GM04503 (cell line): ENCODE measurements at places on chromosomes 5 and 9.

DNA sequence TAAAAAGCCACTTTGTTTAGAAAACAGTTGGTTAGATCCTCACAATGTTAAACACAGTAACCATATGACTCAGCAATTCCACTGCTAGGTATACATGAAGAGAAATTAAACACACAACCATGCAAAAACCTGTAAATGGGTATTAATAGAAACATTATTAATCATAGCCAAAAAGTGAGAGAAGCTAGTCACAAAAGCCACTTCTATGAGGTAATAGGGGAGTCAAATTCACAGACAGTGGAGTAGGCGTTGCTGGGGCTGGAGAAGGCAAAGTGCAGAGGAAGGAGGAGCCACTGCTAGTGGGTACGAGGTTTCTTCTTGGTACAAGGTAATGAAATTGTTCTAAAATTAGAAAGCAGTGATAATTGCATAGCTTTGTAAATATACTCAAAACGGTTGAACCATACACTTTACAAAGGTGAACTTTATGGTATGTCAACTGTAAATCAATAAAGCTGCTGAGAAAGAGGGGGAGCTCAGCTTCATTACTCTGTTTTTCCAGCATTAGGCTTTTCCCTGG is 364.4 kb downstream of the GADD45G start:
- no peak for DNase-seq

DNA sequence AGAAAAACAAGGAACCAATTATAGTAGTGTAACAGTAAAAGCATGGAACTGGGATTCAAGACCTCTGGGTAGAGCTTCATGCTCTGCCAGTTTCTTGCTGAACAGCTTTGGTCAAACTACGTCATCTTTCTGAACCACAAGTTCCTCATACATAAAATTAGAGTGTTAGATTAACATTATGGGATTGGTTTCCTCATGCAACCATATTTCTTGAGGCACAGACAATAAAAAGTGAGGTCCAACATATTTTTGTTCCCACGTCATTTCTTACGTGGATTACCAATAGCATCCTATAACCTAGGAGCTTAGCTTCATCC is 354.8 kb downstream of the TMEM232 start:
- DNase-seq = no peak

GRCh38 chr9:122030357-122030756 is 62.8 kb downstream of the TTLL11 start:
- no peak for DNase-seq

GRCh38 chr9:135813671-135814290 is 93.6 kb downstream of the CAMSAP1 start:
- DNase-seq = no peak

DNA sequence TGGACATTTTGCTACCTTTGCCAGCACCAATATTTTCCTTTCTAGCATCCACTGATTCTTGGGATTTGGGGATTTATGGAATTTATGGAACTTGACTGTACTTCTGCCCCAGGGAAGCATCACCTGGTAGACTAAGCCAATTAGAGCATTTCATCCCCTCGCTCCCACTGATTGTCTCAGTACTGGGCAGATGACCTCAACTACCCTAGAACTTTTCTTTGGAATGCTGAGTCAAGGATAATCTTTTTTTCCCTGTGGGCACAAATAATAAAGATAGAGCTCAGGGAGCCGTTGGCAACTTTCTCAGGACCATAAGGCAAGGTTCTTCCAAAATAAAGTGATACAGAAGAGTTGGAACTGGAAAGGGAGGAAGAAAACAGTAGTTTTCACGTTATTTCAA is 438.4 kb downstream of the PLK2 start:
- no peak for DNase-seq

GRCh38 chr9:107018861-107019545 is 156.0 kb downstream of the ZNF462 start:
- peak; percentile 46 for DNase-seq

GRCh38 chr9:79007701-79008483 is 563.9 kb upstream of the TLE4 start:
- DNase-seq = no peak

GRCh38 chr9:137169896-137170358 is at the start of gene LRRC26:
TSS of gene LRRC26 (minus strand) at chr9:137170051. CDS start at chr9:137169943, 108 bp downstream.
- DNase-seq = no peak

DNA sequence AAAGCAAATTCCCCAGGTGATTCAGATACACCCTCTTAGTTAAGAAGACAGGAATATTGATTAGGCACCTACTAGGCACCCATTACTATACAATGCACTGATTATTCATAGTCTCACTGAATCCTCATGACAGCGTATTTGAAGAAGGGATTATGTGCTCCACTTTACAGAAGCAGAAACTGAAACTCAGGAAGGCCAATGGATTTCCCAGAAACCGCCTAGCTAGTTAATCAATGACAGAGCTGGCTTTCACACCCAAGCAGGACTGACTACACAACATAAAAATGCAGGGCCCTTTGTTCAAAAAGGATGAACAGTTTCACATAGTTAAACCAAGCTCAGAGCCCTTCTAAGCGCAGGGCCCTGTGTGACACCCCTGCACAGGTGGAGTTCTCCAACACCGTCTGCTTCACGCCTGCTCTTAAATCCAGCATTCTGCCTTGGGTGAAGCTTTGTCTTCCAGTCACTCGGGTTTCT is 117.3 kb downstream of the TTLL11 start:
- DNase-seq = no peak

- no peak for DNase-seq
Measured at GRCh38 chr5:172935096-172935495, 24.1 kb upstream of the RPL26L1 start.

GRCh38 chr5:59582746-59583145 is 310.8 kb downstream of the PDE4D start:
- no peak for DNase-seq

GRCh38 chr5:136736021-136736420 is 370.7 kb upstream of the TRPC7 start:
- no peak for DNase-seq

DNA sequence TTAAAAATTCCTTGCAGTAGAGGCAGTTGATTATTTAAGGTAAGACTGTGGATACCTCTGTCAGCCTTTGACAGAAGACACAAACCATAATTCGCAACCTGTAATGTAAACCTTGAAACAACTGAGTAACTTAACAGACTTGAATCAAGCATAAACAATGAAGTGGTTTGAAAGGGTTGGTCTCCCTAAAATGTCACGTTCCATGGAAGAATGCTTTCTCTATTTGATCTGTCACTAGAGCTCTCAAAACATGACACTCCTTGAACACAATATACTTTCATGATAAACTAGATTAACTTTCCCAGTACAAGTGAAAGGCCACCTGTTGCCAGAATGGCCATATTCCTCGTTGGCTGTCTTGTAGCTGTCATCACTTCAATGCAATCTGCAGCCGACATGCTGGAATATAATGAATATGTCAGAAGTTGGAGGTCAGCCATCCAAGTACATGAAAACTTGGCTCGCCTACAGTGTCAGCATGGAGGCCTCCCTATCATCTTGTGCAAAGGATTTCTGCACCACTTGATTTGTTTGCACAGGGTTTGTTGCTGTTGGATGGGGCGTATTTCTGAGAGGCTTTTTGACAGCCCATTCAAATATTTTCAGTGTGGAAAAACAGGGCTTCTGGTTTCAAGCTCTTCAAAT is 228.0 kb downstream of the TLE4 start:
- DNase-seq = no peak

- no peak for DNase-seq
Measured at GRCh38 chr9:134698587-134699342, 57.2 kb downstream of the COL5A1 start.

DNA sequence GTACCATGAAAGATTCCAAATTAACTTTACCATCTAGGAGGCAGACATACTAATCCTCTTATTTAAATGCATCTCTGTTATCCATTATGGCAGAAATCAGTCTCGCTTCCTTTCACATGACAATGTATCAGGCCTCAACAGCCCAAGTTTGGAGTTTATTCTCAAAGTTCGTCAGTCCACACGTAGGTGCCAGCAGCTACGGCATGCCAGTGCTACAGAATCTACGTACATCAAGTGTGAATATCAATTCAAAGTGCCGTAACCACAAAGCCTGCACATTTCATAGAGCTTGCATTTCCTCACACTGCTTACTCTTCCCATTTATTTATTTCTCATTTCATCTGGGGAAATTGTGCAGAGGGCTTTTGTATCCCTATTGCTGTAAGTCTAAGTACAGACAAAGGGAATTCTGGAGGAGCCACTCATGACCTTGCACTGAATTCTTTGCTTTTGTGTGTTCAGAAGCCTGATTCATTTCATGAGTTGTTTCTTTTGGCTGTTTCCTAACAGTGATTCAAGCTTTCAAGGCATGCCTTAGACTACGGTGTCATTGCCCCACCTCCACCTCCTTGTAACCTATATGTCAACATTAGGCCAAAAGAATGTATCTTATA is 10.0 kb downstream of the ENC1 start:
- DNase-seq = peak; percentile 65

DNA sequence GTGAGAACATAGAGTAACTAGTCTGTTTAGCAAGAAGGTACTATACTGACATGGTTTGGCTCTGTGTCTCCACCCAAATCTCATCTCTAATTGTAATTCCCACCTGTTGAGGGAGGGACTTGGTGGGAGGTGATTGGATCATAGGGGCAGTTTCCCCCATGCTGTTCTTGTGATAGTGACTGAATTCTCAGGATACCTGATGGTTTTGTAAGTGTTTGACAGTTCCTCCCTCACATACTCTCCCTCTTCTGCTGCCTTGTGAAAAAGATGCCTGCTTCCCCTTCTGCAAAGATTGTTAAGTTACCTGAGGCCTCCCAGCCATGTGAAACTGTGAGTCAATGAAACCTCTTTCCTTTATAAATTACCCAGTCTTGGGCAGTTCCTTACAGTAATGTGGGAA is 240.4 kb upstream of the ST8SIA4 start:
- DNase-seq = no peak

- no peak for DNase-seq
Measured at GRCh38 chr5:125950012-125950615, 473.1 kb upstream of the GRAMD2B start.

DNA sequence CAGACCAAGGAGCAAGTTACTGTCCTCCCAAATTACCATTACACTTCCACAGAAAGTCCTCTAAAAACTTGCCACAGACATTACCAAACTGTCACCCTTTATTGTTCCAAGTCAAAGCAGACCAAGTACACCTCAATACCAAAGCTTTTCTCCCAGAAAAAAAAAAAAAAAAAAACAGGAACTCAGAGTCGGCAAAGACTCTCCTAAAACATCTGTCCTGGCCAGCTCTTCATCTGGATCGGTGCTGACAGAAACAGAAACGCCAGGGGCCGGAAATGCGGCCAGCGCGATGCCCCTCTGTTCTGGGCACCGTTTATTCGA is 718 bp downstream of the DEPDC1B start:
- no peak for DNase-seq

DNA sequence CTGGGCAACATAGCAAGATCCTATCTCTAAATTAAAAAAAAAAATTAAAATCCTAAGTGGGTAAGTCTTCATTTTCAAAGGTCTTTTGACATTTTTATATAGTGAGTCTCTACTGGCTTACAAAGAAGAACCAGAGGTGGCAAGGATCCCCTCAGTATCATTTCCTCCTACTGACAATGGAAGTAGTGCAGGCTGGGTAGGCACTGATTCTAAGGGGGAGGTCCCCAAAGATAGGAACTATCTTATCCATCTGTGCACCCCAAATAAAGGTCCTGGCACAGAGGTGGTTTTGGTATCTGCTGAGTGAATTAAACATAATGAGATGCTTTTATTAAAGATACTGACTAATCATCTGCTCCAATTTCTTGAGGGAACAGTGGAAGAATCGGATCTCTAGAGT is 4.2 kb downstream of the FAM193B start:
- no peak for DNase-seq

- no peak for DNase-seq
Measured at GRCh38 chr5:137176126-137176525, 323.0 kb downstream of the SPOCK1 start.

DNA sequence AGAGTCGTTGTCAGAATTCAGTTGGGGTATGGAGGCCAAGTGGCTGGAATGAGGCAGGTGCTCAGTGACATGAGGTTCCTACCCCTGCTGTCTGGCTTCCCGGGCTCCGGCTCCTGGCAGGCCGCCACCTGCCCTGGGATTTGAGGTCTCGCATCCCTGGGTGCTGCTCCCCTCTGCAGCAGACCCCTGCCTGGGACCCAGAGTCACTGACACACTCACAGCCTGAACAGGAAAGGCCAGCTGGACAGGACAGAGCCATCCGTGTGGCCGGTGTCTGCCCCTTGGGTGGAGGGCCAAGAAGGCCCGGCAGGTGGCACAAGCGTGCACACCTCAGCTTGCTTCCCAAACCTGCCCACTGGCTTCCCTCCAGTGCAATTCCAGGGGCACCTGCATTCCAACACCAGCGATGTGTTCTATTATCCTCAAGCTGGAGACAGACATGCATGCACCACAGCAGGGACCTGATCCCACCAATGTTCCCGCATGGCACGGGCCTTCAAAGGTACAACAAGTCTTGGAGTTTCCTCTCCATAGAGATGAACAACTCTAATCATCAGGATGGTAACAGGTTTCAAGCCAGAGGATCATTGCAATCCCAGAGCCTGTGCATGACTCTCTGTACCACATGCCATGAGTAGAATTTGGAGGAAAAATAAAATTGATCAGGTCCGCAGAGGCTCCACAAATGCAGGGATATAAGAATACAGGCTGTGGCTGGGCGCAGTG is 45.6 kb upstream of the RNF130 start:
- no peak for DNase-seq

DNA sequence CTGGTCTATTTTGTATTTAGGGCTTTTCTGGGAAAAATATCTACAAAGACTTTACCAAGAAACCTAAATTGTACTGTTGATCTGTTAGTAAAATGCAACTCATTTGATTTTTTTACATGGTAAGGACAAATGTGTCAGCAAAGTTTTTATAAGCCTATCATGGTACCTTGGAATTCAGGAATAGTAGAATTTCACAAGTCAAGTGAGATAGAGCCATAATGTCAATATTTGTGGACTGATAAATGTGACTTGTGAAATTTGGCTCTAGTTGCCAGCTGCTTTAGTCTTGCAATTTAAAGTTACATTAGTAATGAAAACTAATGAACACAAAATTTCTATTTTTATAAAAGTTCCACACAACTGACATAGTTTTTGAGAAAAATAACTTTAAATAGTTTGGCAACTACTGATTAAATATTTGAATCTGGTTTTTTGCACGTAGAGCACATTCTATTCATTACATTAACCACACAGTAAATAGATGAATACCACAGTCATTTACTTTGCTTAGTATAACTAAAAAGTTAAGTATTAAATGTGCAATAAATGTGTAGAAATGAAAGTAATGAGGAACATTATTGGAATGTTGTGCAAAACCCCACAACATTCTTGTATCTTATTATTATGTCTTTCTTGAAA is 41.2 kb upstream of the RIOK2 start:
- peak; percentile 65 for DNase-seq

DNA sequence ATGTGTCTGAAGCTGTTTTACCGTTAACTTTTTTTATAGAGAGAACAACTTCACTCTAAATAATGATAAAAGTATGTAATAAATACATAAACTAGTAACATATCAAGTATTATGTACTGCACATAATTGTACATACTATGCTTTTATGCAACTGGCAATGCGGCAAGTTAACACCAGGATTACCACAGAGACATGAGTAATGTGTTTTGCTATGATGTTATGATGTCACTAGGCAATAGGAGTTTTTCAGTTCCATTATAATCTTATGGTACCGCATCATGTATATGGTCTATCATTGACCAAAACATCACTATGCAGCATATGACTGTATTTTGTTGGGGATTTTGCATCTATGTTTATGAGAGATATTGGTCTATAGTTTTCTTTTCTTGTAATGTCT is 326.4 kb upstream of the TARS1 start:
- DNase-seq = no peak

- DNase-seq = no peak
Measured at GRCh38 chr5:174721530-174722432, 2.6 kb upstream of the MSX2 start.
